ENCODE measurements at places on chromosomes 1 and 21.
A peak's percentile ranks its signal among the peaks of the same experiment; 100 is the strongest.

GRCh38 chr1:3955196-3955772, 55.2 kb upstream of the C1orf174 start:
- no peak for DNase-seq

DNA sequence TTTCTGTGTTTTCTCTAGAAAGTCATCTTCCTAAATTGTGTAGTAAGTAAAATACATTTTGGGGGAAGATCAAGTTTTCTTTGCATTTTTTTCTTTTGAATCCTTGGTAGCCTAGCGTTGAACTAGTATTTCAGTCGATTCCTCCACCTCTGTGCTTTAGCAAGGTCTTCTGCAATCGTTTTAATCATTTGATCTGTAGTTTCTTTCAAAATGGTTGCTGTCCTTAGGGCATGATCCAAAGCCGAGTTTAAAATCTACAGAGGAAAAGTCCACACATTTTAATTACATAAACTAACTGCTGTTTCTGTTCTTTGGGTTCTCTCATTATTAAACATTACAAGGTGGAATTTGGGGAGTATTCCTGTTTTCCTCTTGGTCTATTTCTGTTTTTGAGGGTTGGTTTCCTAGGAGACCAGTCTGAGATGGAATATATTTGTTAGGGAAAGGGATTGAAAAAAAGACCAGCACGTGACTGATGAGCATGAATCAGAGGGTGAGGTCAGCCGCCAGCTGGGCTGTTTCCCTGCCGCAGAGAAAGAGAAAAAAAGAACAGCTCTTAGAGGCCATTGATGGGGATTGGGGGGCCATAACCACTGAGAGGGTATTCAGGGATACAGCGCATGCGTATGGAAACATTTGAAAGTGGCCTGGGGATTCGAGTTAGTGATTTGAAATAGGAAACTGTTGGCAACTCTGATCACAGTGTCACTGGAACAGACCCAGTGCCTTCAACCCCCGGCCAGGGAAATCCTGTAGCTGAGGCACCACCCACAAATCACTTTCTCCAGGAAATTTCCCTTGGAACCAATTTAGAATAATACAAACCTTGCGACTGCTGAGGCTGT, 40.6 kb downstream of the AKNAD1 start:
- no peak for DNase-seq

- DNase-seq, result peak; percentile 15
Measured at GRCh38 chr1:110210604-110211495, 736 bp downstream of the KCNC4 start.

DNA sequence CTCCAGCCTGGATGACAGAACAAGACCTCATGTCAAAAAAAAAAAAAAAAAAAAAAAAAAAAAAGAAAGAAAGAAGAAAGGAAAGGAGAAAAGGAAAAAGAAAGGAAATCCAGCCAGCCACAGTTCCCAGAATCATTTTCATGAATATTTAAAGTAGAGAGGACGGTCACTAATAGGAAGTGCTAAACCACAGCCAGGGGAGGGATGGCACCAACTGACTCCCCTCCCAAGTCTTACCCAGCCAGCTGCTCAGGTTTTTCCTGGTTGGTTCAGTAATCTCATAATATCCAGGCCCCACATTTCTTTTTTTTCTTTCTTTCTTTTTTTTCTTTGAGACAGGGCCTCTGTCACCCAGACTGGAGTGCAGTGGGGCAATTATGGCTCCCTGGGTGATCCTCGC, 63.9 kb upstream of the AK4 start:
- DNase-seq, result no peak

GRCh38 chr1:55969322-55969721, 610.0 kb downstream of the PLPP3 start:
- no peak for DNase-seq

- peak; percentile 8 for DNase-seq
Measured at GRCh38 chr1:51192213-51192843, 43.7 kb upstream of the RNF11 start.

GRCh38 chr1:229448845-229449244, 15.0 kb upstream of the ACTA1 start:
- DNase-seq, result no peak

GRCh38 chr1:89465201-89465600, 59.4 kb upstream of the LRRC8B start:
- no peak for DNase-seq

- no peak for DNase-seq
Measured at GRCh38 chr1:224739997-224740684, 124.0 kb downstream of the CNIH3 start.

DNA sequence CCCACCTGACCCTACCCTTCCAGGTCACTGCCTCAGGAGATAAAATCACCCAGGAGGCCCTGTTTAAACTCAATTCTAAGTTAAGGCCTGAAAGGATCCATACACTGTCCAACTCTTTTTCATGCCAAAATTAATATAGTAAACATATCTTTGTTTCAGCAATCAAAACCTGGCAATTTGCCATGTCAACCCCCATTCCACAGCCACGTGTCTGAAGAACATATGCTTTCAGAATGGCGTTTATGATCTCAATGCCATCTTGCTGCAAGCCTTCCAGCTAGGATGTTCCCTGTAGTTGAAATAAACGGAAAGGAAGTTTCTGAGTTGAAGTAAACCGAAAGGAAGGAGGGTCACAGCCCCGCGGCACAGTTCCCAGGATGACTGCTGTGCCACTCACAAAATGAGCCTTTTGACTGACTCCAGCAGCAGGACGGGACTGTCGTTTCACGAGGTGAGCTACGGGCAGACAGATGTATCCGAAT, 472.0 kb downstream of the SMYD3 start:
- no peak for DNase-seq

DNA sequence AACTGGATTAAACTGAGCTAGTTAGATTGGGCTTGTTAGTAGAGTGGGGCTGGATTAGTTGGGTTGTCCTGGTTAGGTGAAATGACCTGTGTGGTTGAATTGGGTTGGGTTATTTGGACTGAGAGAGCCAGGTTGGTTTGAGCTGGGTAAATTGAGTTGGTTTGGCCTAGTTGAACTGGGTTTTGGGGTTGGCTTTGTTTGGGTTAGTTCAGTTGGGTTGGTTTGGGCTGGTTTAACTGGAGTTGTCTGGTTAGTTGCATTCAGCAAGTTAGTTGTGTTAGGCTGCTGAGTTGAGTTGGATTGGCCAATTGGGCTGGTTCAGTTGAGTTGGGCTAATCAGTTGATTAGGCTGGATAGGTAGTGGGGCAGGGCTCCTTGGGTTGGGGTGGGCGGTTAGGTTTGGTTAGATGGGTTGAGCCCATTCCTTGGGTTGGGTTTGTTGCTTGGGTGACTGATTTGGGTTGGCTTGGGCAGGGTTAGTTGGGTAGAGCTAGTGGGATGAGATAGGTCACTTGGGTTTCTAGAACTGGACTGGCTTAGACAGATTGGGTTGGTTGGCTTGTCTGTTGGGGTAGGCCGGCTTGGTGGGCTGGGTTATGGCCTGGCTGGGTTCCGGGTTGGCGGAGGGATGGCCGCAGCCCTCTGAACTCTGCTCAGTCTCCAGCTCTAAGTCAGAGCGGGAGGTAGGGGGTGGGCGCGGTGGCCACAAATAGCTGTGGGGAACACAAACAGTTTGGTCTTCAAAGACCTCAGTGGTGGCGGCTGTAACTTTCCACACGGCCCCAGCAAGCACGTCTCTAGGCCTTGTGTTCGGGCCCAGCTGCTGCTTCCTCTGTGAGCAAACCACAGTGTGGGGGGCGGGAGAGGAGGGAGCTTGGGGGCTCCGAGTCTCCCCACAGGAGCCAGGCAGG, 67.2 kb upstream of the RUNX3 start:
- peak; percentile 31 for DNase-seq

DNA sequence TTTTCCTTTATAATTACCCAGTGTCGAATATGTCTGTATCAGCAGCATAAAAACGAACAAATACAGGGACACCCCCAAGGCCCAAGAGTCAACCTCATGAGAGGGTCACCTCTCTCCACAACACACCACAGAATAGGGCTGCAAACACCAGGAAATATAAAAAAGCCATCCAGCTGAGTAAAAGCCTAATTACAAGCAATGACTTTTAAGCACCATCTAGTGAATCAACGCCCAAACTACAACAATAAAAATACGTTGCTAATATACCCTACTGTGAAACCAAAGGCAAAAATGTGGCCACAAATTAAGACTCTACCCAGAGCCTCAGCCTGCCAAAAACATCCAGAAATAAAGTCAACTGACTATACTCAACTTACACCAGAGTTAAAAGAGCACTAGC, 817.9 kb upstream of the NEGR1 start:
- no peak for DNase-seq

GRCh38 chr1:234911787-234912186, 216.8 kb downstream of the TOMM20 start:
- no peak for DNase-seq

GRCh38 chr21:44093761-44094160, 13.4 kb upstream of the PWP2 start:
- DNase-seq, result no peak

- DNase-seq, result no peak
Measured at GRCh38 chr1:230170622-230171021, 103.6 kb downstream of the GALNT2 start.

GRCh38 chr1:181789395-181789794, 272.1 kb downstream of the ZNF648 start:
- DNase-seq, result no peak

GRCh38 chr1:17287130-17287776, 20.7 kb upstream of the PADI4 start:
- DNase-seq, result no peak

GRCh38 chr1:241401156-241401555, 44.2 kb upstream of the RGS7 start:
- no peak for DNase-seq

DNA sequence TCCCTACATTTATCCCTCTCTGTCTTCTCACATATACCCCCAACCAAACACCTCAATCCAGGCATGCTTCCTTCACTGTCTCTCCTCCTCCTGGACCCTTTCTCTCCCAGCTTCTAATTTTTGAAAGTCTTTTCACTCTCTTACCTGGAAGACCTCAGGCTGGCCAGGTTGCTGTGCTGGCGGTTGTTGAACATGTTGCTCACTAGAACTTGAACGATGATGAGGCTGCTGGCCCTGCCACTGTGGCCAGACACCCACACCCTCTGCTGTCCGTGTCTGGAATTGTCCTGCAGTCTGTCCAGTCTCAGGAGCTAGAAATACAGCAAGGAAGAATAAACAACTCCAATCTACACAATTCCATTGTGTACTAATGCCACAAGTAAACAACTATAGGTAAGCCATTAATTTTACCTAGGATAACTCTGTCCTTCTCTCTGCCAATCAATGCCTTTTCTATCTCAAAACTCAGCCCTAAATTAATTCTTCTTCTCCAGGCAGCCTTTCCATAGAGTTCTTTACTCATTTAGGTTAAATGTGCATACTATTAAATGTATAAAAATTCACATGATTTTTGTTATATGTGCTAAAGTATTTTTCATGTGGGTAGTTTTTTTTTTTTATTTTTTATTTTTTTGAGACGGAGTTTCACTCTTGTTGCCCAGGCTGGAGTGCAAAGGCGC, 5.1 kb upstream of the CTSK start:
- no peak for DNase-seq

- no peak for DNase-seq
Measured at GRCh38 chr1:84479998-84480397, 932 bp downstream of the RPF1 start.

- DNase-seq, result no peak
Measured at GRCh38 chr1:25697435-25698217, 81.0 kb downstream of the MAN1C1 start.

DNA sequence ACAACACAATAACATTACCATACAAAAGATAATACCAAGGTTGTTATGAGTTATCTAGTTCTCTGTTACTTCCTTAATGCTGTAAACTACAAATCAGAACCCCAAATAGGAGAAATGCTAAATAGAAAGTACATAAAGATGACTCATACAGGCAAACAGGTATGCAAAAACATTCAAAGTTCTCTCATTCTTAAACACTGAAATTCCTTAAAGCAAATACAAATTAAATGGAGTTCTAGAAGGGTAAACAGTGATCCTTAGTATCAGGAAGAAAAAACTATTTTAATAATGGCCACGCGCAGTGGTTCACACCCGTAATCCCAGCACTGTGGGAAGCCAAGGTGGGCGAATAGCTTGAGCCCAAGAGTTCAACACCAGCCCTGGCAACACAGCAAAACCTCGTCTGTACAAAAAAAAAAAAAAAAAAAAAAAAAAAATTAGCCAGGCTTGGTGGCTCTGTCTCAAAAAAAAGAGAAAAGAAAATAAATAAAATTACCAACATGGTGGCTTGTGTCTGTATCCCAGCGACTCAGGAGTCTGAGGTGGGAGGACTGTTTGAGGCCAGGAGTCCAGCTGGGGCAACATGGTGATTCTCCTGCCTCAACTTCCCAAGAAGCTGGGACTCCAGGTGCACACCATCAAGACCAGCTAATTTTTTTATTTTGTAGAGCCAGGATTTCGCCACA, 17.5 kb downstream of the FBXO42 start:
- DNase-seq, result no peak

- DNase-seq, result peak; percentile 41
Measured at GRCh38 chr1:200302192-200302920, 107.5 kb downstream of the ZNF281 start.

GRCh38 chr1:103416681-103417286, 108.7 kb upstream of the RNPC3 start:
- DNase-seq, result no peak

GRCh38 chr1:223482766-223483165, 89.6 kb downstream of the CCDC185 start:
- DNase-seq, result no peak

GRCh38 chr1:170593173-170594011, 61.4 kb downstream of the GORAB start:
- no peak for DNase-seq

DNA sequence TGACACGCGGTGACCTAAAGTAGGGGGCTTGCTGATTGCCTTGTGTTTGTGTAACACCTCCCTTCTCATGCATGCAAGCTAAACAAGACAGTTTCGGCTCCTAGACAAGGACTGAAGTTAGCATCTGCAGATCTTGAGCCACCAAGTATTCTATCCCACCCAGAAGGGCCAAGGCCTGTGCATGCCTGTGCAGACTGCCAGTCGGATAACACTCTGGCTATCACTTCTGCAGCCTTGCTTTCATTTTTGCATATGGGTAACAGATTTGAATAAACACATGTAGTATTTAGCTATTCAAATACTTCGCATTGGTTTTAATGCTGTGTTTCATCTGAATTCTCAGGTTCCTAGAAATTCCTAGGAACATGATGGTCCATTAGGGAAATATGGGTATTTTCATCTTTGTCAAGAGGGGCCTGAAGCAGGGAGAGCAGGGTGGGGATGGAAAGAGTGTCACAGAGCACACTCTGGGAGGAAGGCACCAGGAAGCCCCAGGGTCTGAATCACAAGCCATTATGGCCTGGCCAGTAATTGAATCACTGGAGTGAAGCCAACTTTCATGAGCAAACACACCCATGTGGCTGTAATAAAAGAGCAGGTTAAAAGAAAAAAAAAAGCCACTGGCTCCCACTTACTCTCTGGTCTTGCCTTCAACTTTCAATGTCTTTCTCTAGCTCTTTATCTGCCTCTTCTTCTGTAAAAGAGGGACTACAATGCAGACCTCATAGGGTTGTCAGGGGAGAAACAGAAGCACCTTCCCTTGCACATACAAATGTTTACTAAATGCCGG, 28.3 kb downstream of the GADD45A start:
- no peak for DNase-seq

- DNase-seq, result no peak
Measured at GRCh38 chr1:72230746-72231145, 51.6 kb downstream of the NEGR1 start.

- no peak for DNase-seq
Measured at GRCh38 chr1:1020415-1021009, 592 bp downstream of the AGRN start.

All from activated CD8-positive, alpha-beta memory T cell treated with anti-CD3 and anti-CD28 coated beads for 4 hours (primary cell).